ENCODE measurements at places on chromosomes 5 and 9.

GRCh38 chr9:130172161-130172857 is at the start of gene NCS1:
Gene NCS1 (plus strand): TSS chr9:130172404. CDS start chr9:130172664, 260 bp downstream.
- DNase-seq, result peak; percentile 56

DNA sequence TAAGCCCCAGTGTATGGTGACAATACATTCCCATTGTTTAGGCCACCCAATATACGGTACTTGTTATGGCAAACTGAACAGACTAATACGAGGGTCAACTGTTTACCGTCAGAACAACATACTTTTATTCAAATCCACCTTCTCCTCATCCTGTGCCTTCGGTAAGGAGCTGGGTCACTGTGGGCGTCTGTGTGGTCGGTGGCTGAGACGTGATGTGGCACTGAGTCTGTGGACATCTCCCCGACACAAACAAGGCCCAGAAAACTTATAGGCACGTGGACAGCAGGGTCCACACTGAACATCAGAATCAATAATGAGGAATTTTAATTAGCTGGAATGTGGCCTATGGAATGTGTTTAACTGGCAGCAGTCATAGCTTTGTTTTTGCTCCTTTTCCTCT is 154.3 kb upstream of the IRX2 start:
- DNase-seq, result no peak

DNA sequence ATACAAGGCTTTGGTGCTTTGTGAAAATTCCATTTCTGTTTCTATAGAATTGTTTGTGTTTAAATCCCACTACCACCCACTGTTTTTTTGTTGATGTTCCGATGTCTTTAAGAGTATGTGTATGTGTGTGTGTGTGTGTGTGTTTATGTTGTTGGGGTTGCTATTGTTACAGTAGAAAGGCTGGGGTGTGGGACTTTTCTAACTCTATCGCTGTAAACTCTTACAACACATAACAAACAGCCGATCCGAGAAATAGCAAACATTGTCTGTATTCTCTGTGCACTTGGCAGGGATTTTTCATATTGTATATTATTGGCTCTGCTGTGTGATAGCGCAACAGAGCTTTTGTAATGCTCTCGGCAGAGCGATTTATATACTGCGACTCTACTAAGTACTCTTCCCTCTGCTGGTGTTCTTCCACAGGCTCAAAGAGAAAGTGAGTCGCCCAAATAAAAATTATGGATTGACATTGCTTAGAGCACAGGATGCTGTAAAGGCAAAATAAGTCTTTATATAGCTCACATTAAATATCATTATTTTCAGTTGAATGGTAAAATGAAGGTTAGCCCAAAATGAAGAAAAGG is 492.2 kb upstream of the ARRDC3 start:
- no peak for DNase-seq

DNA sequence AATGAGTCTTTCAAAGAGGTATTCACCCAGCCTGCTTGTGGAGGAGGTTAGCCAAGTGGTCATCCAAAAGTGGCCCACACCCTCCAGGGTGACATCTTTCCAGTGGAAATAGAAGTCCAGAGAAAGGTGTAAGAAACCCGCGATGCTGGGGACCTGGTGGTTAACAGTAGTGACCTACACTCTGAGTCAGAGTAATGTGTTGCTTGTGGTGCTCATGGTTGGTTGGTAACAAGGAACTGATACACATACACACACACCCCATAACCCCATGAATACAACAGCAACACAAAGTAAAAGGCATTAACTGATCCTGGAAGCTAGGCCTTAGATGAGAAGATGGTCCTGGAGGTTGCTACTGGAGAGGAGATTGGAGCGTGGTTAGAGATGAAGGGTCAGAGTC is 26.9 kb downstream of the MRPS30 start:
- DNase-seq, result no peak

DNA sequence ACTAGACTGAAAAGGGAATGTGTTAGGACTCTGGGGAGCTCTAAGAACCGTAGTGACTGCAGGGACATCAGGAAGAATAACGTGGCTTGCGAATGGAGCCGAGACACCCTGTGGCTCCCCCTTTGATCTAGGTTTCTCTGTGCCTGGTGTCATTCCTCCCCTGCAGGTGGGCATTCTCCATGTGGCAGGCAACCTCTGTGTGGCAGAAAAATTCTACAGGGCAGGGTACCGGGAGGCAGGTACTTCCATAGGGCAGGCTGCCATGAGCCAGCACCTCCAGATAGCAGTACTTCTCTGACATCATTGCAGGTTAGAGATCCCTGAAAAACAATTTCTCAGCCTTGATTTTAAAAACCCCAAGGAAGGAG is 43.1 kb downstream of the ROPN1L start:
- no peak for DNase-seq

- peak; percentile 25 for DNase-seq
Measured at GRCh38 chr9:36008774-36009300, 27.9 kb upstream of the RECK start.

GRCh38 chr9:132901858-132902831 is 23.4 kb downstream of the SPACA9 start:
- DNase-seq, result peak; percentile 30

DNA sequence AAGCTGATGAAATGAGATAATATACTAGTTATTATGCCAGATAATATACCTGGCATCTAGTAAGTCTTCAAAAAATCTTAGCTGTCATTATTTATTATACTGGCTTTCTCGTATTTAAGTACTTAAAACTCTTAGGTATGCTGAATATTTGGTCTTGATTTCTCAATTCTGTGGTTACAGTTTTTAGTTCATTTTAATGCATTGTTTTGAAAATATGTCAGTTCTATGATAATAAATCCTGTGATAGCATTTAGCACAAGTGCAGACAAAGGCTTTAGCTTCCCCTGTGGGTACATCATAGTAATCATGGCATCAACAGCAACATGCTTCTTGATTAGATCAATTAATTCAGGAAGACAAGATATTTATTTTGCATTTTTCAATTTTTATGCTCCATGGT is 133.0 kb downstream of the SMC2 start:
- no peak for DNase-seq

DNA sequence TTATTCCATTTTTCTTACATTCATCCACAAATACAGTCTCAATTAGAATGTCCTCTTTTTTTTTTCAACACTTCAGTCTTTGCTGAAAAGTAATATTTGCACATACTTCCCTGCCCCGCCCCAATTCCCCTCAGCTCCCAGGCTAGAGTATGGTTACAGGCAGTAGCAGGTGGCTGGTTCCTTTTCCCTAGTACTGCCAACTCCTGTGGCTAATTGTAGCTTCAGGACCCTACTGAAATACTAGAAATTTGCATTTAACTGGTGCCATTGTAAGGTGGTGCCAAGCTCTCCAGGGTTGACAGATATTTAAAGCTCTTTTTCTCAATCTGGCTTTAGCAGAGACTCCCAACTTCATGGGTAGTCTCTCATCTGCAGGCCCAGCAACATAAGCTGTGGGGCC is 80.3 kb downstream of the FAM81B start:
- DNase-seq, result no peak

- no peak for DNase-seq
Measured at GRCh38 chr9:70491426-70492318, 77.2 kb upstream of the KLF9 start.

DNA sequence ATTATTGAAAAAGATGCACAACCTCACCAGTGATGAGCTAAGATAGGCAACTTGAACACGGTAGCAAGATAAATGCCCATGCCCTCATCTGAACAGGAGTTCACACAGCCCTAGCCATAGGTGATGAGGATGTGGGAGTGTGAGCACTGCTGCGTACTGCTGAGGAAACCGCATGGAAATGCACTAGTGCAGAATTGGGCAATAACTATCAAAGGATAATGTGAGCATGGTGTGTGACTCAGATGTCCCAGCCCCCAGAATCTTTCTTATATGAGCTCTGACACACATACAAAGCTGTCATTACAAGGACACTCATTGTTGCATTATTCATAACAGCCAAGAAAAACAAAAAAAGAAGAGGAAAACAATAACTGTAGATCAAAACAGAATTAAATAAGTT is 521.2 kb downstream of the IRX1 start:
- no peak for DNase-seq

GRCh38 chr9:113985968-113986585 is 92.0 kb downstream of the AMBP start:
- no peak for DNase-seq

- no peak for DNase-seq
Measured at GRCh38 chr9:29958469-29958868, 2385.2 kb upstream of the C9orf72 start.

GRCh38 chr5:66718374-66719002 is 122.3 kb downstream of the MAST4 start:
- DNase-seq, result no peak

DNA sequence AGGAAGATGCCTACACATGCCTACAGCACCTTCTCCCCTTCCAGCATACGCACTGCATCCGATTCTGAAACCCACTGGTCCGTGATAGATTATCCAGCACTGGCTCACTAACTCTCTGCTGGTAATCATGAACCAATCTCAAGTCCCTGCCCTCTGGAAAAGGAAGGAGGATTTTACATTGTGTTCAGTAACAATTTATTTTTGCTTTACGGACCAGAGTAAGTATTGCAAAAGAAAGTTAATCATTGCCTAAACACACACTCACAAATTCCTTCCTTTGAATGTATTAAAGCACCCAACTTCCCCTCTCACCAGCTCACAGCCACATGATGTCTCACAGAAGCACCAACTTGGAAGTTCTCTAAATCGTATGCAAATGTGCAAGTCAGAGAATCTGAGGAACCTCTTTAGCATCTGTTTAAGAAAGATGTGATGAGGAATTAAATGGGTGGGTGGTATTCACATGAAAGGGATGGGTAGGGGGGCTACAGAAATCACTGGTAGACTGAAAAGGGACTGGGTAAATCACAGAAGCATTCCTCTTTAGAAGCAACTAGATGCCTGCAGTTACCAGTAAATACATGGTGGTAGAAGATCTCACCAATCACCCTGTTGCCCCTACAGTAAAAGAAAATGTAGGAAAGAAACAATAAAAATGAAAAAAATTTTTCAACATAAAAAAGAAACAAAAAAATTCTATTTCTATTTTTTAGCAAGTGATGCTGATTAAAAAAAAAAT is 8.4 kb downstream of the GNAQ start:
- DNase-seq, result no peak

- DNase-seq, result no peak
Measured at GRCh38 chr9:120942186-120943001, 15.8 kb upstream of the TRAF1 start.

DNA sequence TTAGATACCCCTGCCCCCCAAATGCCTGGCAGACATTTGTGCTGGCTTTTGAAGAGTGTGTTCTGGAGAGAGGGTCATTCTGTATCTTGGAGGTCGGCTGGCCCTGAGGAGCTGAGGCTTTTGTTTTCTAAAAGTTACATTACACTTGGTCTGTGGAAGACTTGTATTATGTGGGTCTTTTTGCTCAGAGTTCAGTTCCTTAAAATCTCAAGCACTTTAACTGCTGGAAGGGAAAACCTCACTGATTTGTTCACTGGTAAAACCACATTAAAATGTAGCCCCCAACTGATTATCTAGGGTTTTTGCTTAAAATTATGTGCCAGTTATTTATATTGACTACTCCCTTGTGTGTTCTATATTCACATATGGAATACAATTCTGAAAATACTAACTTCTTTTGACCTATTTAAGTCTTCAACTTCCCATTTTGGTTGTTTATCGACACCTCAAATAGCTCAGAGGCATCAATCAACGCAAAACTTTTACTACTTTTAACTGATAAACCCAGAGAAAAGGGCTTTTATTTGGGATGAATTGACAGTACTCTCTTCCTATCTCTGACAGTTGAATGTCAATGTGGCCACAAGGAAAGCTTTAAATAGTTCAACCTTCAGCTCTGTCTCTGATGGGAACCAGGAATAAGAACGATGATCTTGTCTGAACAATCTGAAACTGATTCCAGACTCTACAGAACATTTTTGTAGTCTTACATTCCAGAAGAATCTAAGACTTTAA is 54.0 kb upstream of the MAP3K1 start:
- no peak for DNase-seq

DNA sequence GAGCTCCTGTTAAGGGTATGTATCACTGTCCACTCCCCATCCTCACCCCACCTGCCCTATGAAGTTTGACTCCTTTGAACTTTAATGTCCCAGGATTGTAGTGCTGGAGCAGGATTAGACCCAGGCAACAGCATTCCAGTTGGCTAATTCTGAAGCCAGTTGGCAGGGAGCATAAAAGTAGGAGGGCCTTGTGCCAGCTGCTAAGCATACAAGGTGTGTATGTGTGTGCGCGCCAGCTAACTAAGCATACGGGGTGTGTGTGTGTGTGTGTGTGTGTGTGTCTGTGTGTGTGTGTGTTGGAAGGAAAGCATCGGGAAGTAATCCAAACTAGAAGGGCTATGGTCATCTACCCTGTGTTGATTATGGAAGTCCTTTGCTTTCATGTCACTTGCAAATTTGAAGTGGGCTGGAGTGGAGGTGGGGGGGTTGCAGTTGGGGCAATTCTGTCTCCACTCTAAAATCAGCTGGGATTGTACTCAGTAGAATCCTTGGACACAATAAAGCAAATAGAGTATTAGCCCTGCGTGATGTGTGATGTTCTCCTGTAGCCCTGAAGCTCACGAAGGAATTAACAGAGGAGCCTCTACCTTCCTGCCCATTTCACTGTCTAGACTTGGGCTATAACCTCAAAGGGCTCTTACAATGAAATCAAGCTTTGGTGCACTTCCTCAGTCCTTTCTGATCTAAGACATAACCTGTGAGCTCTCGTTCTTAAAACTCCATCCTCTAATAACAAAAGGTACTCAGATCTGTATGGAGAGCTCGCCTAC is 26.9 kb downstream of the HMGCR start:
- DNase-seq, result peak; percentile 0

- no peak for DNase-seq
Measured at GRCh38 chr9:105969636-105970035, 275.3 kb downstream of the TMEM38B start.

GRCh38 chr9:104786293-104786692 is 22.4 kb downstream of the NIPSNAP3B start:
- no peak for DNase-seq

- no peak for DNase-seq
Measured at GRCh38 chr9:129323376-129323998, 145.4 kb upstream of the IER5L start.

GRCh38 chr9:92279302-92279701 is 14.2 kb downstream of the IARS1 start:
- DNase-seq, result no peak

DNA sequence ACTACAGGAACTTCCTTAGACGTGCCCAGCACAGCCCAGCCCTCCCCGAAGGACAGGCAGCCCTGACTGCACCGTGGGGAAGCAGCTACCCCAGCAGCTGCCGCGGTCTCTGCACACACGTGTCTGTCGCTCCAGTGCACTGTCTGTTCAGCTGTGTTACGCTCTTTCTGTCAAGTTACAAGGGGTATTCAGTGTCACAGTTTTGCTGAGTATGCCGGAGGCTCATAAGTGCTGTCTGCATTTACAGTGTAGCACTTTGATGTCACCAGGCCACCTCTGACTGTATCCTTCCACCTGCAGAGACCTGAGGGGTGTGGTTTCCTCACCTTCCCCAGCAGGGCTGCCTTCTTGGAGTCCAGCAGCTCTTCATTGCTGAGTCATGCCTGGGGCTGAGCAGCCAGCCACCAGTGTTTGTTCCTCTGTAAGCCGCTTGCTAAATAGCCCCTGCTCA is 126.8 kb downstream of the EHMT1 start:
- DNase-seq, result no peak
